ENCODE measurements at places on chromosomes 1 and 21.

DNA sequence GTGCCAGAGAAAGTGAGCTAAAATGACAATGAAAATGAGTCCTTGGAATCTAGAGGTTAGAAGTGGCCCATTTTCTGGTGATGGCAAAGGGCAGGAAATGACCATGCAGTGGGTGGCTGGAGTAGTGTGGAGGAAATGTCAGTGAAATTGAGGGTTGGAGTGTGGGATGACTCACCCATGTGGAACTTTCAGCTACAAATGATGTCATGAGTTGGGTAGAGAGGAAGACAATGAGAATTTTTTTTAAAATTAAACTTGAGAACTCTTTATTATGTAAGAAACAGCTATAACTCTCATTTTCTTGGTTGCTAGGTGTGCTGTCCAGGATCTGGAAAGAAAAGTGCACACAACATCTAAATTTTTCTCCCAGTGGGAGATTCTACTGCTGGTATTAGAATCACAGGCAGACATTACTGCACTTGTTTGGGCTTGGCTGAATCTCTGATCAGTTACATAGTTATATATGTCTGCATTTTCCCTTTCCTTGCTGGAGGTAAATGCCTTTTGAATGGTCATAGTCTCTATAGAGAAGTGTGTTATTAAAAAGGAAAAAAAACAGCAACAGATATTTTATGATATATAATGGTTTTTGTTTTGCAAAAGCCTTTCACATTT is 56.8 kb upstream of the GNG12 start:
- no peak for DNase-seq

DNA sequence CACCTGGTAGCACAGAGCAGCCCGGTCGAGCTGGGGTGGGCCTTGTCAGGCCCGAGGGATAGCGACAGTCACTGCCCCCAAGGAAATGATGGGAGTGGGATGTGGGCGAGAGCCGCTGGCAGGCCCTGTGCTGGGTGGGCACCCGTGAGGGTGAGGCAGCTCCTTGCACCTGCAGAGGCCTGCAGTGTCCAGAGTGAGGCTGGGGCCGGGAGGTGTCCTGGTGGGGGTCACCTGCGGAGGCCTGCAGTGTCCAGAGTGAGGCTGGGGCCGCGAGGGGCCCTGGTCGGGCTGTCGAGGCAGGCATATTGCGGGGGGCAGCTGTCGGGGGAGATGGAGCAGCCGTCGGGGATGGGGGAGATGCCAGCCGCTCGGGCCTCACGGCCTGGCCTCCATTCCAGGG is 49.5 kb downstream of the SLC19A1 start:
- no peak for DNase-seq

DNA sequence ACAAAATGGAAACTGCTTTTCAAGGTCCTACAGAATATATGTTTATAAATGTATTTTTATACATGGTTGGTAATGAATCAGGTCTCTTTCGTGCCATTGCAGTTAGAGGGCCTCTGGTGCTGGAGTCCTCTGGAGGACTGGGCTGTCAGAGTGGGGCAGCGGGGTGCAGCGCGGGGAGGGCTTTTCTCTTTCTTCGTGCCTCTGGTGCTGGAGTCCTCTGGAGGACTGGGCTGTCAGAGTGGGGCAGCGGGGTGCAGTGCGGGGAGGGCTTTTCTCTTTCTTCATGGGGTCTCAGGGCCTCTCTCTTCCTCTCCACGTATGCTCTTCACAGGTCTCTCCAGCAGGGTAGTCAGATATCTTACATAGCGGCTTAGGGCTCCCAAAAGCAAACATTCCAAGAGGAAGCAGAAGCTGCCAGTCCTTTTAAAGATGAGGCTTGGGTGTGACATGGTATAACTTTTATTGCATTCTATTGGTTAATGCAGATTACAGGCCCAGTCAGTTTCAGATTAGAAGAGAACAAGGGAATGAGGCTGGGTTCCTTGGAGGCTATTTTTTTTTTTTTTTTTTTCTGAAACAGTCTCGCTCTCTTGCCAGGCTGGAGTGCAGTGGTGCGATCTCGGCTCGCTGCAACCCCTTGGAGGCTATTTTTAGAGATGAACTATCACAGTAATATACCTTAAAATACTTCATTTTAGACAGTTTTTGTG is 13.1 kb downstream of the SDCCAG8 start:
- no peak for DNase-seq

DNA sequence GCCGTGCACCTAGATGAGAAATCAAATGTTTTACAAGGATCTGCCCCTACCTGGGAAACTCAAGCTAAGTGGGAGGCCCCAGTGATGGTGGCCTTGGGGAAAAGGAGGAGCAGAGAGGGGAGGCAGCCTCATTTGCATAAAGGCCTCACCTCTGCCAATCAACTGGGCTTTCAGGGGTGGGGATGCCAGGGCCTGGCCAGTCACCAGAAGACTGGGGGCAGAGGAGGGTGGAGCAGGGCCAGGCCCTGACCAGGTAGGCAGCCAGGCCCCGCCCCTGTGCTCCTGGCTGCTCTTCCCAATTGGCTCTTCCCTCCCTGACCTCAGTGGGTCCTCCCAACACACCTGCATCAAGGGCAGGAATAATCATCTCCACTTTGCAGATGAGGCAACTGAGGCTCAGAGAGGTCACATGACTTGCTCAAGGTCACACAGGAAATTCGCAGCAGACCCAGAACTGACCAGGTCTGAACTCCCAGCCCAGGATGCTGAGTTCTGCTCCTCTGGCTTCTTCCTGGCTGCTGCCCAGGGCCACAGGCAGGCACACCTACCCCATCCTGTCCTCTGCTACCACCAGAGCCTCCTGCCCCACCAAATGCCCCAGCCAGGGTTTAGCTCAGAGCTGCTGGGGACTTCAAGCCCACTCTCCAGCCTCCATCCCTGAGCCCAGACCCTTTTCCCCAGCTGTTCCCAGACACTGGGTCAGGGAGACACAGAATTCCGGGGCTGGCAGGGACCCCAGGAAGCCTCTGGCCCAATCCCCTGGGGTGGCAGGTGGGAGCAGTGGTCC is 677.9 kb downstream of the MATN1 start:
- DNase-seq, result no peak

DNA sequence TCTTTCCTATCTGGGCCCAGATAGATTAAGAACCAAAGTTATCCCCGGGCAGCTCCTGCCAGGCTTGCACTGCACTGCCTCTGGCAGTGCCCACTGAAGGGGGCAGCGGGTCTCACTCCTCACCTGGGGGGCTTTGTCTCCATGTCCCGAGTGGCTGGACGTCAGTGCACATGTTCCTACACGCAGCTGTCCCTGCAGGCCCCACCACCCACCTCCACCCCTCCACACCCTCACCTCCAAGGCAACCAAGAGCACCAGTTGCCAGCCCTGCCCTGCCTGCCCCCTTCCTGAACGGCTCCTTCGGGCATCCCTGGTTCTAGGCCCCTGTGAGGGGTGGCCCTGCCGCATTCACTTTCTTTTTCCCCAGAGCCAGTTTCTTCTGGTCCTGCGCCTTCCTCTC is 147.2 kb downstream of the PEX14 start:
- no peak for DNase-seq

GRCh38 chr1:64343105-64343822 is 126.7 kb upstream of the CACHD1 start:
- DNase-seq, result no peak

GRCh38 chr1:201538612-201539551 is at the start of gene NAV1:
Gene NAV1, plus strand, starts transcription at chr1:201539127. Its CDS starts 83,758 bp downstream, at chr1:201622885.
- no peak for DNase-seq

DNA sequence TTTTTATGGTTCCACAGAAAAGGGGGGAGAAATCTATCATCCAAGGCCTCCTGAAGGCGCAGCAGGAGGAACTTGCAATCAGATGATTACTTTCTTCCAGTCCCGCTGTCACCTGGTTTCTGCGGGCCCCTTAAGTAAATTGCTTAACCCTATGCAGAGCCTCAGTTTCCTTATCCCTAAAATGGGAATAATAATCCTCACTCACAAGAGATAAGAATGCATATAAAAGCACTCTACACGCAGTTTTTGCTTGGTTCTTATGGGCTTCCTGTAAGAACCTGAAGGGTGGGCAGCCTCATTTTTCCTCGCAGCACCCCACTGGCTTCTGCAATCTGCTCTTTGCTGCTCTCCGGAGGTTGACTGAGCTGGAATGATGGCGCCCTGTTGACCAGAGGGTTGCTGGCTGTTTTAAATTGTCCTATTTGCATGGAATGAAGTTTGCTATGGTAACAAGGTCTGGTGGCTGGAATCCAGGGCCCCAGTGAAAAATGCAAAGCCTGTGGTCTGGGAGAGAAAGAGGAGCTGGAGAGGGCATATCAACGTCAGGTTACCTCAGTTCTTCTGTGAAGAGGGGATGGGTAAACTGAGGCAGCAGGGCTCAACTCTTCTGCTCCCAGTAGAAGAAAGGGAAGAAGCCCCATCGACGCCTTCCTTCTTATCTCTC is 1.0 kb upstream of the KAZN start:
- DNase-seq, result no peak

DNA sequence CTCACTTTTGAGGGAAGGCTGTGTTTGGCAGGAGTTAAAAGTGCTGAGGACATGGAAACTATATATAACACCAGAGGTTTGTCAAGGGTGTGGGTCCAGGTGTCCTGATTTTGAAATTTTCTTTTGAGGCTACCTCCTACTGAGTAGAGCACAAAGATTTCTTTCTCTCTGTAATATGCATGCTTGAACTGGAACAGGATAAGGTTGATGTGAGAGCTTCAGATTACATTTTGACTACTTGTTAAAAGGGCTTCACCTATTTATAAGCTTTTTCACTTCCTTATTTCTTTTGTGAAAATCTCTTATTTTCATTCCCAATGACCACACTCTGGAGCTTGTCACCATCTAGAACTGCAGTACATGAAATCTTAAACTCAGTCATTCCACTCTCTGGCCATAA is 59.8 kb upstream of the PLA2G4A start:
- no peak for DNase-seq

DNA sequence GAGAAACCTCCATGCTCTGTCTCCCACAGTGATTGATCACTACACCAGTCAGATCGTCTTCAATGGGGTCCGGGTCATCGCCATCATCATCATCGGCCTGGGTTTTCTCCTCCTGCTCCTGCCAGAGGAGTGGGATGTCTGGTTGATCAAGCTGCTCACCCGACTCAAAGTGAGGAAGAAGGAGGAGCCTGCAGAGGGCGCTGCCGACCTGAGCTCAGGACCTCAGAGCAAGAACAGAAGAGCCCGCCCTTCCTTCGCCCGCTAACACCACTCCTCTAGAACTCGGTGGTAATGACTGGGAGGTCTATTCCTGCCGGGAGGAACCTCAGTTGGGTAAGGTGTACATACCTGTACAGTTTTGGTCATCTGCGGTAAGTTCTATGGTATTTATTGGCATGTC is 50.3 kb upstream of the COA6 start:
- peak; percentile 44 for DNase-seq

GRCh38 chr1:162690672-162691434 is 58.6 kb downstream of the DDR2 start:
- DNase-seq, result no peak

DNA sequence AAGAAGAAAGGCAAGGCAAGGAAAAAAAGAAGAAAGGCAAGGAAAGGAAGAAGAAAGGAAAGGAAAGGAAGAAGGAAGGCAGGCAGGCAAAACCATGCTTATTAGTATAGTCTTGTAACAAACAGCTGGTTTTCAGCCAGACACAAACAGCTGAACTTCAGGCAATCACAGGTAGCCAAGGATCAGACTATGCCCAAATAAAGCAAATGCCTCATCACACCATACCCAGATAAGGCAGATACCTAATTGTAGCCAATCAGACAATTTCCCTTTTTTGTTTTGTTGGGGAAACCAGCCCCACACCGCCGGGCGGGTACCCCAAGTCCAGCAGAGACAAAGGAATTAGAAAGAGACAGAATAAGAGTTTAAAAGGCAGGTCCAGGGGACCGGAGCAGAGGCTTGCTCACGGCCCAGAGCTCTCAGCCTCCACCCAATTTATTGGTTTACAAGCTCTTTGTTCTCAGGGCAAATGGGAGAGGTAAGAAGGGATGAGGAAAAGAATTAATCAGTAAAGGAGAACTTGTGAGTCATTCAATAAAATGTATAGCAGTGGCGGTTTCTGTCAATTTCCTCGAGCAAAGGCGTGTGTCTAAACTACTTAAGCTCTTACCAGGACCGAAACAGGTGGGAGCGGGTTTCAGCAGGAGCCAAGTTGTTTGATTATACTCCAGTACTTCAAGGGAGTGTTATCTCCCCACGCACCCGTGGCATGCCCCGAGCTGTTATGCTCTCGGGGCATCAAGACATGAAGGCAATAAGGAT is 886.8 kb downstream of the KCNT2 start:
- no peak for DNase-seq

GRCh38 chr1:22131062-22131461 is 11.8 kb downstream of the WNT4 start:
- DNase-seq, result no peak

- DNase-seq, result no peak
Observed at GRCh38 chr21:22211943-22212342, 1213.7 kb downstream of the NCAM2 start.

GRCh38 chr1:22326372-22326915 is 125.2 kb upstream of the ZBTB40 start:
- no peak for DNase-seq

DNA sequence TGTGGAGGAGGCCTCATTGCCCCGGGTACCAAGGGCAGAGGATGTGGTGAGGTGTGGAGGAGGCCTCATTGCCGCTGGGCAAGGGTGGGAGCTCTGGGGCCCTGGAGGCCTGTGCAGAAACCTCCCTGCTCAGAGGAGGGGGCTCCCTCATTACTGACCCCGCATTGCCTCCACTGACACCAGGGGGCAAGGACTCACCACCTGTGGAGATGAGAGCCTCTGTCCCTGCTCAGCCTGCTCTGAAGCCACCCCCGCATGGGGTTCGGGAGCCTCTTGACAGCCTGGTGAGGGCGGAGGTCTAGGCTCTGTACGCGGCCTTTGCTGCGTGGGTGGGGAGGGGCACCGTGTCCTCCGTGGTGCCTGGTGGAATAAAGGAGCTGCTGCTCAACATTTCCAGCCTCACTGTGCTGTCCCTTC is 95.0 kb upstream of the COL6A1 start:
- peak; percentile 28 for DNase-seq

GRCh38 chr1:181104790-181105133 is 16.3 kb downstream of the IER5 start:
- DNase-seq, result peak; percentile 35

- no peak for DNase-seq
Observed at GRCh38 chr1:22815421-22816066, 104.9 kb downstream of the EPHB2 start.

DNA sequence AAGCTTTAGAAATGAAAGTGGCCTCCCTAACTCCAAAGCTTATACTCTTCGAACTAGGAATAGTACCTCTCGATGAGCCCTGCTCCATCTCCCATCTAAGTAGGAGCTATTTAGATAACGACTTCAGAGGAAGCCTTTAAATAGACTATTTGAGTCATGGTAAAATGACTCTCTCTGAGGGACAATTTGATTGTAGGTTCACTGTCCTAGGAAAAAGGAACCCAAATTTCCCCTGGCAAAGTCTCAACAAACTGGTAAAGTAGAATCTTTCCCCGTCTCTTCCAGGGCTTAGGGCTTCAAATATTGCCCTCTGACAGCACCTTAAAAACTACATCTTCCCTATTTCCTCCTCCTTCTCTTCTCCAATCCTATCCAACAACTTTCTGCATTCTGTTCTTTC is 2.0 kb upstream of the FCER1A start:
- DNase-seq, result no peak

GRCh38 chr1:170872663-170873062 is 62.7 kb upstream of the MROH9 start:
- DNase-seq, result no peak

GRCh38 chr1:32816676-32817158 is 441 bp downstream of the YARS1 start:
- peak; percentile 10 for DNase-seq

Data from activated CD4-positive, alpha-beta T cell treated with anti-CD3 and anti-CD28 coated beads, Interleukin-2, amount 50 U/mL, for 4 hours (primary cell).